GM04503 (cell line): ENCODE measurements at places on chromosomes 13 and 19.

- DNase-seq = no peak
Observed at GRCh38 chr13:44292545-44292944, 81.1 kb upstream of the SERP2 start.

DNA sequence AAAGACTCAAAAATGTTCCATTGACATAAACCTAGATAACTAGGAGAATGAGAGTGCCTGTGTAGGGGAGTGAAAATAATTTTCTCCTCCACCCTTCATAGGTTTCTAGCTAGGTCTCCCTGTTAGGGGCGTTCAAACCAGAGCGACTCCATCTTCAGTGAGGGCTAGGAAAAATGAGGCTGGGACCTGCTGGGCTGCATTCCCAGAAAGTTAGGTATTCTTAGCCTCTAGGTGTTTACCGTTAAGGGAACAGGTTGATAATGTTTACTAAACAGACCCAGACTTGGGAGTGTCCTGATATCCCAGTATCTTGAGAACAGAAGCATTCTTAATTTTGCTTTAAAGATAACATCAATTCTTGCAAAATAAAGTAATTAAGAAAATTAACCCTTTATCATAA, 20.1 kb downstream of the PABPC3 start:
- DNase-seq = no peak

DNA sequence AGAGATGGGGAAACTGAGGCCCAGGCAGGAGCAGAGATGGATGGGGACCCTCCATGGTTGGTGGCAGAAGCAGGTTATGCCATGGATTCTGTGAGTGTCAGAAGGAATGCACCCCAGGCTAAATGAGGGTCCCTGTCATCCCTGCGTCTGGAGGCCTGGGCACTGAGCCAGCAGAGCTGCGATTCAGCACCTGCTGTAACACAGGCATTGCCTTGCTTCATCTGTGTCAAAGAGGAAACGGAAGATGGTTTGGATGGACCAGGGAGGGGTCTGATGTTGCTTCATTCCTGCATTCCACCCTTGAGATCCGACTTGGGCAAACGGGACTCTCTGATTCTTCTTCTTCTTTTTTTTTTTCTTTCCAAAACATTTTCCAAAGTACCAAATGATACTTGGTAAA, 1.2 kb downstream of the C5AR1 start:
- no peak for DNase-seq

- DNase-seq = no peak
Observed at GRCh38 chr19:7618348-7618747, 11.0 kb downstream of the XAB2 start.

DNA sequence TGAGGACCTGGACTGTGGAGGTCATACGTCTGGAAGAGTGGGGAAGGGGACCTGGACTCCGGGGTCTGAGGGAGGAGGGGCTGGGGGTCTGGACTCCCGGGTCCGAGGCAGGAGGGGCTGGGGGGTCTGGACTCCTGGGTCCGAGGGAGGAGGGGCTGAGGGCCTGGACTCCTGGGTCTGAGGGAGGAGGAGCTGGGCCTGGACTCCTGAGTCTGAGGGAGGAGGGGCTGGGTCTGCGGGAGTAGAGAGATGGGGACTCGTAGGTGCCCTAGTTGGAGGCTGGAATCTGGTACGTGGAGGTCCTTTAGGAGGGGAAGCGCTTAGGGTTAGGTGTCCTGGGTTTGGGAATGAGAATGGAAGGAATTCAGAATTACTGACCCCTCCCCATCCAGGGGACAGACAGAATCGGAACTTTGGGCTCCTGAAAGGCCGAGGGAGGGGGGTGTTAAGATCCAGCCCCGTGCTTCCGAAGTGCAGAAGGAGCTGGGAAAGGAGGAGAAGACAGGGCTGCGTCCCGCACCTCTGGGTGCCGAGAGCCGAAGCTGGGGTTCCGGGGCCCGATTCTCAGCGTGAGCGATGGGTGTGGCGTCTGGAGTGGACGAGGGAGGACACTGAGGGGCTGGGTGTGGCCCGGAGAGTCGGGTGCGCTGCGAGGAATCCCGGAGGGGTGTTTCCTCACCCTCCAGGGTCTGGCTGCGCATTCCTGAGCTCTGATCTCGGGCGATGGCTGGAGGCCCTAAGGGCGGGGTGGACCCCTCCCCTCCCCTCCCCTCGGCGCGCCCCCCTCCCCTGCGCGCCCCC, 608 bp downstream of the MYADM start:
- no peak for DNase-seq

GRCh38 chr13:24500977-24501376, 11.6 kb downstream of the PARP4 start:
- no peak for DNase-seq

- DNase-seq = no peak
Observed at GRCh38 chr13:38366954-38367645, 17.4 kb downstream of the UFM1 start.

- DNase-seq = no peak
Observed at GRCh38 chr13:66807251-66807650, 422.9 kb downstream of the PCDH9 start.

DNA sequence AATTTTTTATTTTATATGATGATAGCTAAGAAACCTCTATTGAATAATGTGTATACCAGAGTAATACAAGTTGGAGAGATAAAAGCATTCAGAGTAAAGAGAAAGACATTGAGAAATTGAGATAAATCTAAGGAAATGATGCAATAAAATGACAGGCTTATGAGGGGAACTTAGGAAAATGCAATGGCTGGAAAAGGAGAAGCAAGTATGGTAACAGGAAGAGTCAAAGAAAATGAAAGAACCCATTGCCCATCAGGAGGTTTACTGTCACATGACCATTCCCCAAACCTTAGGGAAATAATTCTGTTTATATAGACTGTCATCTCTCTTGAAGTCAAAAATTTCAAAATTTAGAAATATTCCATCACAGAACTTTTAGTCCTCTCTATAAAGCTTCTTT, 808.0 kb upstream of the PRR20A start:
- no peak for DNase-seq

GRCh38 chr13:26017196-26017921, 34.5 kb downstream of the SHISA2 start:
- DNase-seq = no peak

DNA sequence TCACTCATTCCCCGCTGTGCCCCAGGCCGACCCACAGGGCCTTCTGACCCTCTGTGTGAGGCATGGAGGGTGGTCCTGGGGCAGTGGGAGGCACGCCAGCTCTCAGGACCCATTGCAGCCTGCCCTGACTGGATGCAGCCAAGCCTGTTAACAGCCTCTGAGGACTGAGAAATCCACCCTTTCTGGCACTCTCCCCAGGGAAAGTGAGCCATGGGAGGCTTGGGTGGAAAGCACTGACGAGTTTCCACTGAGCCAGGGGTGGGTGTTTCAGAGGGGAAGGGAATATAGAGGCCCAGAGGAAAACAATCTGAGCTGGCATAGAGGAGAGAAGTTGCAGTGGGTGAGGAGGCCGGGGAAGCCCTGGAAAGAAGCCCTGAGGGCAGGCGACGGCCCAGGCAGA, 30.6 kb upstream of the SLC7A10 start:
- DNase-seq = no peak
